ENCODE measurements at places on chromosomes 1 and 21. TPM values are rescaled to one million over a fixed set of nuclear protein-coding genes. Genes with fewer than 3 reads are reported as not detected.

Gene C1orf226
- 8.5 TPM for total RNA-seq

Gene ZBTB40
- total RNA-seq, result 19.6 TPM

Gene RUSC1
- total RNA-seq, result 42.8 TPM

Gene PPFIA4
- total RNA-seq, result 1.3 TPM

Gene PTGS2
- 105 TPM for total RNA-seq

Gene SHE
- 25.3 TPM for total RNA-seq

Gene CTBS
- total RNA-seq, result 22.1 TPM

Gene RHOC
- 197 TPM for total RNA-seq

Gene FAM72A
- total RNA-seq, result 3.9 TPM

Gene CRP
- not detected for total RNA-seq

Gene C4BPA
- total RNA-seq, result 32.1 TPM

Gene LRRN2
- 2.5 TPM for total RNA-seq

DNA sequence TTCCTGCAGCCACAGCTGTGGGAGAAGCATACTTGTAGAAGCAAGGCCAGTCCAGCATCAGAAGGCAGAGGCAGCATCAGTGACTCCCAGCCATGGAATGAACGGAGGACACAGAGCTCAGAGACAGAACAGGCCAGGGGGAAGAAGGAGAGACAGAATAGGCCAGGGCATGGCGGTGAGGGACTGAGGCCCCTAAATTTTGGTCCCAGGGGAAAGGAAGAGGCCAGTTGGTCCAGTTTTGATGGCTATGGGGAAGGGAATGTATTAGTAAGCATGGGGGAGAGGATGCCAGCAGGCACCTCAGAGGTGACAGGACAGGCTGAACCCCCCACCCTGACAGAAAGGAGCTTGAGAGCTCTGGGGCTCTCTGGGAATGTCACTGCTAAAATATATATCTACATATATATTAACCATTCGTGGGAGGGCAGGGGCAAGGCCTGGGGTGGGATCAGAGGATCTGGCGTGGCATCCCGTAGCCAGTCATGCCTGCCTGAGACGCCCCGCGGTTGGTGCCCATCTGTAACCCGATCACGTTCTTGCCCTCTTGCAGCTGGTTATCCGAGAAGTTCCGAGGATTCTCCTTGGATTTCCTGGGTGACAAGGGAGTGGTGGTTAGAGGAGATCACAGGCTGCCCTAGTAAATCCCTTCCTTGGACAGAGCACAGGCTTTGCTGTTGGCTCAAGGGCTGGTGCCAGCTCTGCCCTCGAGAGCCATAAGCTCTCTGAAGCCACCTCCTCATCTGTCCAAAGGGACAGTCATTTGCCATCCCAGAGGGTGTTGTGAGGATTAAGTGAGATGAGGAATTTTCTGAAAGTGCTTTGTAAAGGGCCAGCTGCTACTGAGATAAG lies 6.7 kb downstream of the TAGLN2 start:
- no peak for DNase-seq

- peak; percentile 68 for DNase-seq
Observed at GRCh38 chr1:68321084-68321685, 88.9 kb upstream of the WLS start.

- no peak for DNase-seq
Observed at GRCh38 chr1:177411381-177411780, 240.6 kb downstream of the BRINP2 start.

GRCh38 chr1:116581323-116581885 lies 10.6 kb upstream of the CD58 start:
- DNase-seq, result no peak

DNA sequence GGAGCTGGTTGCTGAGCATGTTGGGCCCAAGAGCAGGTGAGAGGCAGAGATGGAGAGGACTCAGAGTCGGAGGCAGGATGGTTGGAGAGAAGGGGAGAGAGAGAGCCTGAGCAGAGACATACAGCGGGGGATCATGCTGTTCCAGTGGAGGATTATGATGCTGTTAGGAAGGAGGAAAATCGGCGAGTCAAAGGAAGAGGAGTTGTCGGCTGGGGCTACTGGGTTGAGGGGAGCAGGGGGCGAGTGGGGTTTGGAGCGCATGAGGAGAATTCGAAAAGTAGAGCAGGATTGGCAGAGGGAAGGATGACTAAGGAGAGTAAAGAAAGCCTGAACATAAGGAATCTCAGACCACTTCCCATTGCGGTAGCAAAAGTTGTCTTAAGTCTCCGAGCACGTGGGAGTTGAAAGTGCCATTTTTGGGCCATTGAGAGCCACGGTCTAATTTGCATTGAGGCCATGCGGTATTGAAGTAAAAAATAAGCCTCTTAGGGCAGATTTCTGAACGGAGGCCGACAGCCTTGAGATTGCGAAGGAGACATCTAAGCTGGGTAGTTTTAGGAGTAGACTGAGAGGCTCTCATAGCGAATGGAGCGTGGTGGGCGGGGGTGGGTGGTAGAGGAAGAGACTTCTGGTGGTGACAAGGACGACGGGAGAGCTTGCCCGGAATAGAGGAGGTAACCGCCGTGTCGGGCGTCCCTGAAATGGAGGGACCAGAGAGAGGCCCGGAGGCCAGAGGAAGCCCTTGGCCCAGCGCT lies 140.4 kb upstream of the ETV3 start:
- DNase-seq, result no peak

- no peak for DNase-seq
Observed at GRCh38 chr1:198672124-198672523, 33.3 kb downstream of the PTPRC start.

DNA sequence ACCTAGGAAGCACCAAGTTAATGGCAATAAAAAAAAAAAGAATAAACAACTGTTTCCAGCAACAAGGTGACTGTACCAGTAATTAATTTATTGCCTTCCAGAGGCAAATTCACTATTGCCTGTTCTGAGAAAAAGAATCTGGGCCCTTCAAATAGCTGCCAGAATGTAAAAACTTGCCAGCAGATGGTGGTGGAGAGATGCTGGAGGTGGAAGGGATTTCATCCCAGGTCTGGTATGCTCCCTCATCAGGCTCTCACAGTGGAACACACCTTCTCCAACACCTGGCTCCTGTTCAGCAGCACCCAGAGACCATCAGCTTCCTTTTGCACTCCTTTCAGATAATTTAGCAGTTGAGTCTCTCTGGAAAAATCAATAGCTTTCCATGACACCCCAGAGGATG lies 792.9 kb upstream of the ADAMTS5 start:
- DNase-seq, result no peak

GRCh38 chr1:2587071-2587859 lies 688 bp downstream of the PRXL2B start:
- no peak for DNase-seq

DNA sequence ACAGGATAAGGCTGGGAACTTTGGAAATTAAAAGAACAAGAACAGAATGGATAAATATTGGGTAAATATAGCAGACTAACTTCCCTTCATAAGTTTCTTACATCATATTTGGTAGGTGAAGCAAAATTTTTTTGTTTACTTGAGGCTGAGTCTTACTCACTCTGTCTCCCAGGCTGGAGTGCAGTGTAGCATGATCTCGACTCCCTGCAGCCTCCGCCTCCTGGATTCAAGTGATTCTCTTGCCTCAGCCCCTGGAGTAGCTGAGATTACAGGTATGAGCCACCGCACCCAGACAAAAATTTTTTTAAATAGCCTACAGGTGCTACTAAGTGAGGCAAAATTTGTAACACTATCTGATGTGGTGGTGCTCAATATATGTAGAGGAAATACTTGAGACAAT lies 50.7 kb downstream of the TM2D1 start:
- DNase-seq, result peak; percentile 9

DNA sequence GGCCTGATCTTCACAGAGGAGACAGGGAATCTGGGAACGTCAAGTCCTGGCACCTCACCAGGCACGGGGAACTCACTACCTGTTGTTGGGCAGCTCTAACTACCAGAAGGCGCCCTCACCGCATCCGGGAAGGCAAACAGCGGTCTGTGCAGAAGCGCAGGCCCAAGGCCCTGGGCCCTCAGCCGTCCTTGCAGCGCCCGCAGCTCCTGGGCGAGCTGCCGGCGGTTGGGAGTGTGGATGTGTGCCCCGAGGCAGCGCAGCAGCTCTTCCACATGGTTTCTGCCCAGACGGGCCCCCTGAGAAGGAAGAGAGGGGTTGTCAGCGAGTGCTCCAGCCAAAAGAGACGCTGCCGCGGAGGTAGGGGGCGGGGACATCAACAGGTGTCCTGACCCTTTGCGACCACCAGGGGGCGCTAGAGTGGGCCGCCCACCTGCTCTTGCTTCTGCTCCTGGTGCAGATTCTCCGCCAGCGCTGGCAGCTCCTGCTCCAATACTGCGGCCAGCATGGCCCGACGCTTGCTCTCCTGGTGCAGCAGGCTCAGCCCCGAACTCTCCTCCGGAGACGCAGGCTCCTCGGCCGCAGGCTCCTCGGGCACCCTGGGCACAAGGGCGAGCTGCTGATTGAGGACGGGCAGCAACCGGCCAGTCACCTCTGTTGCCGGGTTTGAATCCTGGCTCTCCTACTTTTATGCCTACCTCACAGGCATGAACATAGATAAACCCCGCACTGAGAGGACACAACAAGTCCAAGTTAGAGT lies 9.3 kb downstream of the MAP3K6 start:
- peak; percentile 78 for DNase-seq

DNA sequence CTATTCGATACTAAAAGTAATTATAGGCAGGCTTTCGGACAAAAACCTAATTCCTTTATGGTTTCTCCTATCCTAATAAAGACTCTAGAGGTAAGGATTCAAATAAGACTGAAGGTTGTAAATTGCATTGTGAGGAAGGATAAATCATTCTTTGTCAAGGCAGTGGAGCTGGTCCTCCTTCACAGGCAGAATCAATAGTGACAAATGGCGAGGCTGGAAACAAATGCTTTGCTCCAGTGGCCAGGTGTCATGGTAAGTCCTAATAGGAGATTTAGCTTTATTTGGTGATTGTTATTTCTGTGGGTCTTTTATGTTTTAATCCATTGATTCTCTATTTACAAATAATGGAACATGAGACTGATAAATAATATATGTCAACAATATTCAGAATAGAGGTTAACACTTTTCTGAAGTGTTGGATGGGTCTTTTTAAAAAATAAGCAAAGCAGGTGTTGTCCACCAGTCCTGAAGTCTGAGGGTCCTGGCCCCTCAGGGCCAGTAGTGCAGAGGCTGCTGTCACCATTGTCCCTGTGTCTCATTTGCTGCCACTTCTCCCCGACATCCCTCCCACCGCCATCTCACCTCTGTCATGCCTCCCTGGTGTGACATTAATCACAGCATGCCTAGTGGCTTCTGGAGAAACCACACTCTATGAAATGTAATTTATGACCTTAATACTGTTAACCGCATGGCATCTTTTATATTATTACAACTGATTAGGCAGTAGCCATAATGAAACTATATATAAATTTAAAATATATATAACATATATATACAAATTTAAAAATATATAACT lies 120.9 kb upstream of the MAGI3 start:
- DNase-seq, result no peak

DNA sequence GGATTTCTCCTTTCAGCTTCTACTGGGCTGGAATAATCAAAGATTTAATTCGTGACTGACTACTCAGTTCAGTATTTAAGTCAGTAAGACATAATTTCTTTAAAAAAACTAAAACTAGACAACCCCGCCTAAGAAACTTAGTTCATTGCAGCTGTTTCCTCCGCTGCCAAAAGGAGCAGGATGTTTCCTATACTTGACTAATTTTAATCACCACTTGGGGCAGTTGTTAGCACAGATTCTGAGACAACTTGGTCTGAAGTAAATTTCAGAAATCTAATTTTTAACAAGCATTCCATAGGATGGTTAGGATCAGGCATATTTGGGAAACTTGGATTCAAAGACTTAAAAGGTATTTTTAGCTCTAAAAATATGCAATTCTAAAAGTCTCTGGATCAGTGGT lies 34.0 kb downstream of the EPRS1 start:
- no peak for DNase-seq

DNA sequence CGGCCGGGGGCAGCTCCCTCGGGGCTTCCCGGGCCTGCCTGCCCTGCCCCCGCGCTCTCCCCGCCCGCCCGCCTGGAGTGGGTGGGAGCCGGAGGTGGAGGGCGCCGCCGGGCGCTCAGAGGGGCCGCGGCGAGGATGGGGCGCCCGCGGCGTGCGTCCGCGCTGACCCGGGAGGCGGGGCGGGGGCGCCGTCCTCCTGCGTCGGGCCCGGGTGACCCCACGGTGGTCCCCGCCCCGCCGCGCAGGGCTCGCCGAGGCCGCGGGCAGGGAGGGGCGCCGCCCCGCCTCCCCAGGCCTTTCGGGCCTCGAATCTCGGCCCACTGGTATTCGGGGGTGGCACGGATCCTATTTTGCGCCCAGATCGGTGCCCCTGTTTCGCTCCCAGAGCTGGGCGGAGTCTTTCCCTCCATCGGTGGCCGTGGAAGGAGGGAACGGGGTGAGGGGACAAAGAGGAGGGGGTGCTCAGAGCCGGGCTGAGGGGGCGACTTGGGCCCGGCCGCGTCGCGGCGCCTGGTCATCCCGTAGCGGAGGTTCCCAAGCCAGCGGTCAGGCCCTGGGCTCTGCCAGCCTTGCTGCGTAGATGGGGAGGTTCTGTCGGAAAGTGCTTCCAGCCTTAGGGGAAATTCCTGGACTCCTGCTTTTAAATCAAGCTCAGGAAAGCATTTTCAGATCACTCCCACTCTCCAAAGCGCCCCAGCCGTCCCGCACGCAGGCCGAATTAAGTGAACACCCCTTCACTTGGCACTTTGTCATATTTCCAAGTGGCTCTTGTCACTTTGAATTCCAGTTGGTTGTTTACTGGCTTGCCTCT lies 545 bp downstream of the PATJ start:
- DNase-seq, result peak; percentile 83

- no peak for DNase-seq
Observed at GRCh38 chr1:185957441-185958363, 223.5 kb downstream of the HMCN1 start.

- DNase-seq, result no peak
Observed at GRCh38 chr1:198726455-198726854, 87.6 kb downstream of the PTPRC start.

DNA sequence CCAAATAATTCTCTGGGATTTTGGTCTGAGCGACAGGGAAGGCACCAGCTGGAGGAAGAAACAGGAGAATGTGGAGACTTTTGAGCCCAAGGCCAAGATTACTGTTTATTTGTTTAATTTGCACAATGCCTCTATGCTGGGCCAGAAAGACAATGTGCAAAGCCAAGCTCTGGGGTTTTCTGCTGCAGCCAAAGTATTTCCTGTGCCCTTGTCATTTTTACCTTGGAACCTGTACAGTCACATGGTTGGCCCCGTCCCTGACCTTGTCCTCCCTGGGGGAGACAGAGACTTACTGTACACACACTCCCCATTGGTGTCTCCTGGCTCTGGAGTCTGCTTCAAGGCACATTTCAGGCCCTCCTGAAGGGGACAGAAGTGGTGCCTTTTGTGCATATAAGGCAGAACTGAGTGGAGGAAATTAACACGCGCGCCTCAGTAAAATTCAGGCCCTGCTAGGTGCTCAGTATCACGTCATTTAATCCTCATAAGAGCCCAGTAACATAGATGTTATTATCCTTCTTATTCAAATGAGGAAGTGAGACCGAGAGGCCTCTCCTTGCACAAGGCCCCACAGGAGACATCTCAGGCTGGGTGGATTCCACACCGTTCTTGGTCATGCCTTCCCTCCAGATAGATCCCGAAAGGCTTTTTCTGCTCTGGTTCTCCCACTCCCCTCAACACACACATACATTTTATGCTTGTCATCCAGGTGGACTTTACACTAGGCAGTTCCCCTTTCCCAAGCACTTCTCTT lies 21.1 kb downstream of the C1orf115 start:
- peak; percentile 20 for DNase-seq

GRCh38 chr21:37195059-37195458 lies 72.1 kb downstream of the VPS26C start:
- no peak for DNase-seq

- no peak for DNase-seq
Observed at GRCh38 chr21:45064618-45065399, 9.6 kb upstream of the ADARB1 start.

Measured in left lung (tissue), 14 donors.